ENCODE measurements at places on chromosomes 11 and 22. TPM values are rescaled to one million over a fixed set of nuclear protein-coding genes. Genes with fewer than 3 reads are reported as not detected.

The MYO18B gene
- 0.09 TPM for total RNA-seq

The SAA2 gene
- not detected for total RNA-seq

The IL10RA gene
- total RNA-seq: not detected

The SH3BP1 gene
- 0.54 TPM for total RNA-seq

The NDUFV1 gene
- total RNA-seq: 205 TPM

The TLCD5 gene
- total RNA-seq: 4.9 TPM

The OR5B21 gene
- total RNA-seq: not detected

The SNX32 gene
- 0.38 TPM for total RNA-seq

The ART5 gene
- total RNA-seq: not detected

The APOA5 gene
- total RNA-seq: not detected

The SCO2 gene
- total RNA-seq: 2.3 TPM

The ADAMTS15 gene
- total RNA-seq: under 0.01 TPM

The GSTT2 gene
- total RNA-seq: 0.38 TPM

The ISX gene
- not detected for total RNA-seq

The MS4A3 gene
- total RNA-seq: not detected

The DAGLA gene
- 1.6 TPM for total RNA-seq

The SCGB1D2 gene
- total RNA-seq: not detected

The P4HA3 gene
- 17.9 TPM for total RNA-seq

The MRGPRX3 gene
- 0.09 TPM for total RNA-seq

The DEUP1 gene
- total RNA-seq: not detected

The FADS1 gene
- 36.1 TPM for total RNA-seq

The TEF gene
- total RNA-seq: 4.1 TPM

The RNF214 gene
- total RNA-seq: 7.5 TPM

The TMPRSS13 gene
- not detected for total RNA-seq

The SEPTIN3 gene
- not detected for total RNA-seq

The FOLH1 gene
- total RNA-seq: 0.85 TPM

The SLC6A5 gene
- not detected for total RNA-seq

The CREB3L1 gene
- 8.3 TPM for total RNA-seq

The FGF3 gene
- not detected for total RNA-seq

The FBLN1 gene
- total RNA-seq: 0.09 TPM

The C22orf39 gene
- 21.8 TPM for total RNA-seq

The SMTNL1 gene
- total RNA-seq: not detected

The YPEL1 gene
- 3.5 TPM for total RNA-seq

The EIF3M gene
- total RNA-seq: 407 TPM

The OVOL1 gene
- total RNA-seq: not detected

The ESRRA gene
- total RNA-seq: 45.5 TPM

The OR4D5 gene
- total RNA-seq: not detected

The SCGB2A2 gene
- total RNA-seq: not detected

The VSIG2 gene
- total RNA-seq: 0.85 TPM

The EXPH5 gene
- total RNA-seq: under 0.01 TPM

The SYT13 gene
- not detected for total RNA-seq

The SCARF2 gene
- total RNA-seq: 17.2 TPM

The LINC01488 gene
- not detected for total RNA-seq

The HMGXB4 gene
- 13.9 TPM for total RNA-seq

The NPAS4 gene
- not detected for total RNA-seq

The F2 gene
- total RNA-seq: not detected

The ASRGL1 gene
- total RNA-seq: 28.3 TPM

The GGT1 gene
- total RNA-seq: 0.66 TPM

The ASCL2 gene
- not detected for total RNA-seq

The SCN3B gene
- total RNA-seq: 0.19 TPM

The CBX7 gene
- 2.4 TPM for total RNA-seq

The APOL5 gene
- not detected for total RNA-seq

The HBG2 gene
- total RNA-seq: 0.18 TPM

Measured in endothelial cell of coronary artery (primary cell).